Activated CD4-positive, CD25-positive, alpha-beta regulatory T cell treated with anti-CD3 and anti-CD28 coated beads, Interleukin-2, amount 50 U/mL, for 16 hours (primary cell): ENCODE measurements at places on chromosomes 3 and 15.

GRCh38 chr15:58694641-58695398, 54.7 kb downstream of the ADAM10 start:
- no peak for DNase-seq

GRCh38 chr3:119759962-119760361, 21.9 kb upstream of the NR1I2 start:
- no peak for DNase-seq

DNA sequence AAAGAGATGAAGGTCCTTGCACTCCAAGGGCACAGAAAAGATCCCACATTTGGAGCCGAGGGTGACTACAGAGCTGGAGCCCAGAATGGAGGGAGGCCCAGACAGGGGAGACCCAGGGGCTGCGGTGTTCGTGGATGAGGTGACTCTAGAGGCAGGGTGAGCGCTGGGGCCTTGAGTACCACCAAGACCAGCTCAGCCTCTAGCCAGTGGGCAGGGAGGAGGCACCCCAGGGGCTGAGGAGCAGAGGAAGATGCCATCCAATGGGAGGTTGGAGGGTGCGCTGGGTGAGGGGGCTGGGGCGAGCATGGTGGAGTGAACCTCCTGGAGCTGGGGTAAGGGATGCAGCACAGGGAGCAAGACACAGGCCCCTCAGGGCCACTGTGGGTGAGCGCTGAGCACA, 13.3 kb downstream of the RRP9 start:
- DNase-seq = no peak

DNA sequence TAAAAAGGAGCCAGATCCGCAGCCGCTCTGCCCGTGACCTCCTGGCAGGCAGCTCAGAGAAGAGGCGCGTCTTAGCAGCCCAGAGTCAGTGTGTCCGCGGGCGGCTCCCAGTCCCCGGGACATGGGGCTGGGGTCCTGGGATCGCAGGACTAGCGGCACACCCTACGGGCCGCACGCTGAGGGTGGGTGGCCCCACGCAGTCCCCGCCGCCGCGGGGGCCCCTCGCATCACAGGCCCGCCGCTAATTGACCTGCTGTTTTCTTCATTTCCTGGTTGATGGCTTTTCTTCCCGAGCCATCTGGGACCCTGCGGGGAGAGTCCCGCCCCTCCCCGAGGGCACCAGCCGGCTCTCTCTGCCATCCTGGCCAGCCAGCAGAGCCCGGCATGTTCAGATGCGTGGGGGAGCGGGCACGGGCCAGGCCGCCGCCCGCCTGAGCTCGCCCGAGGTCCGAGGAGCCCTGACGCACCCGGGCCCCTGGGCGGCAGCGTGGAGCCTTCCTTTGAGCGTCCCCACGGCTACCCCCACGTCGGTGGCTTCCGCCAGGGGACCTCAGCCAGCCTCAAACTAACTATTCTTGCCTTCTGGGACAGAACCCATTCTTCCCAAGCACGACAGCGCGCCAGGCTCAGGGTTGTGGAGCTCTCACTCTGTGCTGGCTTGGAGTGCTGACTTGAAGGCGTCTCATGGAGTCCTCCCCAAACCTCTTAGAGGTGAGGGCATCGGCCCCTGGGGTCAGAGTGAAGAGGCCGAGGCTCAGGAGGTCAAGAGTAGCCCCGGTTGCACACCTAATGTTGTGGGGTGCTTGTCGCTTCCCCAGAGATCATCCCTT, 34.6 kb upstream of the CACNA2D3 start:
- no peak for DNase-seq

DNA sequence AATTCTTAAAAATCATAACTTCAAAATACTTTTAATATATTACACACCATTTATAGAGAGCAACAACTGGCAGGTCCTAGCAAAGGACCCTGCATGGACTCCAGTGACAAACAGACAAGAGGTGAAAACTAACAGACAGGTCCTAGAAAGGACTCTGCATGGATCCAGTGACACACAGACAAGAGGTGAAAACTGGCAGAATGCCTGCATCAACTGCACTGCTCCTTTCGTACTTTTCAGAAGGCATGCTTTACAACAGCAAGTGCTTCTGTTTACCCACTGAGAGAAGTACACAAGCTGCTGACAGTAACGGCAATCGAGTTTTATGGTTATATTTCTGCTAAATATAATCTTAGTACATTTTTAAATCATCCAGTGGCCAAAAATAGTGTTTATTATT, 24.3 kb upstream of the GP5 start:
- no peak for DNase-seq

GRCh38 chr15:69755551-69756310, 303.1 kb downstream of the RPLP1 start:
- DNase-seq = peak; percentile 48

GRCh38 chr3:197798863-197799262, 7.8 kb downstream of the LRCH3 start:
- no peak for DNase-seq

DNA sequence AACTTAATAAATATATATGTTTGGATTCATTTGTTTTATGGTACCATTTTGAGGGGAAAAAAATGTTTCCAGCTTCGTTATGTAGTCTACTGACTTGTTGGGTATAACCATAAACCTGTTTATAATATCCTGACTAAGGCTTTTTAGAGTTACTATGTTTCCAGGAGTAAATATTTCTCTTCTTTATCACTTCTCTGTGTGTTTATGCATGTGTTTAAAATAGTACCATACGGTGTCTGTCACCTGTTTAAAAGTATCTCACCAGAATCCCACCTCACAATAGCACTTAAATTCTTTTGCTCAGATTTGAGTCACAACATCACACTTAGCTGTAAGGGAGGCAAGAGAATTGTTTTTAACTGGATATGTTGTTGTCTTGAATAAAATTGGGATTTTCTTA, 15.1 kb downstream of the LACTB start:
- DNase-seq = no peak

- DNase-seq = no peak
These were observed 97.8 kb upstream of the AKAP13 start for GRCh38 chr15:85282504-85283115.

DNA sequence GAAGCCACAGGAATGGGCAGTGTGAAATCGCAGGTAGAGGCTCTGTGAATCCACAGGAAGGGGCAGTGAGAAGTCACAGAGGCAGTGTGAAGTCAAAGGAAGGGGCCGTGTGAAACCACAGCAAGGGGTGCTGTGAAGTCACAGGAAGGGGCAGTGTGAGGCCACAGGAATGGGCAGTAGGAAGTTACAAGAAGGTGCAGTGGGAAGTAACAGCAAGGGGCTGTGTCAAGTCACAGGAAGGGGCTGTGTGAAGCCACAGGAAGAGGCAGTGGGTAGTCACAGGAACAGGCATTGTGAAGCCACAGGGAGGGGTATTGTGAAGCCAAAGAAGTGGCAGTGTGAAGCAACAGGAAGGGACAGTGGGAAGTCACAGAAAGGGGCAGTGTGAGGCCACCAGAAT, 34.1 kb downstream of the GASK1A start:
- no peak for DNase-seq

DNA sequence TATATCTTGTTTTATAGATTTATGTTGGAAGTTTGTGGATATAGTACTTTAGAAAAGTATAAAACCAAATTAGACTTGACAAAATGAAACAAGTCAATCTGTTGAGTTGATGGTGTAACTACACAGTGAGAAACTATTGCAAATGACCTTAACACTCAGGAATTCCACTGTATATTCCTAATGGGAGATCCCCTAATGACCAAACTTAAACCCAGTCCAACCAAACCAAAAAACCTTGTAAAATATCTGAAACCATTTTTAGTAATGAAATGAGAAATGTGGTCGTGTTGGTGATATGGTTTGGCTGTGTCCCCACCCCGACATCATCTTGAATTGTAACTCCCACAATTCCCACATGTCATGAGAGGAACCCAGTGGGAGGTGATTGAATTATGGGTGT, 31.9 kb upstream of the ATP13A3 start:
- no peak for DNase-seq

DNA sequence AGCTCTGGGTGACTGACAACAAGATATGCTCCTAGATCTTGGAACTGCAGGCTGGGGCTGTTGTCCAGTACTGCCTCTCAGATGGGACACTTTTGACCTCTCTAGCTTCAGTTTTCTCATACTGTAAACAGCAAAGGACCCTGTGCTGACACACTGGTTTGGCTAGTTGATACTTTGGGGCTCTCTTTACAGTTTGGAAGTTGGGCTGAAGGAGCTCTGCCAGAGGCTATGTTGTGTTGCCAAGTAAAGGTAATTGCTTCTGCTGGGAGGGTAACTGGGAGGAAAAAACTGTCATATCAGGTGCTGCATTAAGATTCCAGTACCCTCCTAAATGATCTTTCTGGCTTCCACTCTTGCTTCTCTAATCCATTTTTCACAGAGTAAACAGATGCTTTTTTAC, 54.0 kb downstream of the ISL2 start:
- no peak for DNase-seq

DNA sequence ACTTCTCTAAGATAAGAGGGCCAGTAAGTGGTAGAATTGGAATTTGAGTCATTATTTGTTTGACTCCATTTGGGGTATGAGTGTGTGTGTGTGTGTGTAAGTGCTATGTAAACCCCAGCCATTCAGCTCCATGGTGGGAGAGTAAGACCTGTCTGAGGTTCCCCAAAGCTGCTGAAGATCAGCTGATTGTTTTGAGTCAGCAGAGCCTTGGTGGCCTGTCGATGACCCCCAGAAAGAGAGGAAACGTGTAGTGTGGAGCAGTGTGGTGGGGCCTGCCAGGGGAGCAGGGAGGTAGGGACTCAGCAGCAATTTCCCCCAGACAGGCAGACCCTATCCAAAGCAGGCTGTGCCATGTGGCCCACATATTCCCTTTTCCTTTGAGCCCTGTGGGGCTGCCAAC, 5.3 kb downstream of the DVL3 start:
- no peak for DNase-seq

GRCh38 chr3:78322780-78323179, 1282.9 kb downstream of the ROBO2 start:
- DNase-seq = no peak

DNA sequence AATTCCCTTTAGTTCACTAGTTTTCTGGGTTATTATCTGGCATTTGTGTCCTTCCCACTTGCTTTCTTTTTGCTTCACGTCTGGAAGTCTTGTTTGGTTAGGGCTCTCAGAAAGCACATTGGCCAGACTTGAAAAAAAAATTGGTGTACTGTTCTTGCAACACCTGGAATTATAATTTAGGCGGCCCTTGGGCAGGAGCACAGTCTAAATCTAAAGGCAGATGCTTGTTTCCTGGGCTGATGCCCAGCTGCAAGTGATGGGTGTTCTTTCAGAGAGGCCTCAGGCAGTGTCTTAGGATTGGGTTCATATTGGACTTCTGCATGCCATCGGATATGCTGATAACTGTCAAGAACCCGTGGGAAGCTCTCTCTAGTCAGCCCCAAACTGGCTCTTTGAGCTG, 521.5 kb downstream of the PDCD6IP start:
- no peak for DNase-seq

GRCh38 chr3:69309814-69310213, 76.1 kb downstream of the FRMD4B start:
- DNase-seq = no peak

DNA sequence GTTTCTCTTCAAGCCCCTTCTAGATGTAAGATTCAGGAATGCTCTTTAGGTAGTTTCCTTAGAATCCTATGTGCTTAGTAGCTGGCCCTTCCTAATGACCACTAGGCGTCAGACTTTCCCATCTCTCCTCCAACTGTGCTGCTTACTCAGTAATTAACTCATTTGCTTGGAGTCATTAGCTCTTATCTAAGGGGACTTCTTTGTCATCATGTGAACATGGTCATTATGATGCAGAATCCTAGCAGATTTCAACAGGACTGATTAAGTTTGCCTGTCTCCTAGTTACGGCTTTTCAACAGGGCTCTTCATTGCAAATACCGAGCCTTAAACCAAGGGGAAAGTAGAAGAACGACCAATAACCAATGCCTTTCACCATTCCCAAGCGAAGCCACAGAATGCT, 46.4 kb downstream of the GJD2 start:
- DNase-seq = no peak

- no peak for DNase-seq
These were observed 40.0 kb downstream of the TKT start for GRCh38 chr3:53215816-53216215.

- no peak for DNase-seq
These were observed 94.7 kb downstream of the CCNL1 start for GRCh38 chr3:157065201-157065600.

- DNase-seq = no peak
These were observed 7.7 kb downstream of the IGDCC4 start for GRCh38 chr15:65414841-65415621.

GRCh38 chr3:97952280-97952679, 20.0 kb downstream of the RIOX2 start:
- DNase-seq = no peak

GRCh38 chr3:27880969-27881892, 159.1 kb upstream of the EOMES start:
- DNase-seq = no peak

- DNase-seq = no peak
These were observed 73.5 kb downstream of the VGLL4 start for GRCh38 chr3:11570251-11570650.

DNA sequence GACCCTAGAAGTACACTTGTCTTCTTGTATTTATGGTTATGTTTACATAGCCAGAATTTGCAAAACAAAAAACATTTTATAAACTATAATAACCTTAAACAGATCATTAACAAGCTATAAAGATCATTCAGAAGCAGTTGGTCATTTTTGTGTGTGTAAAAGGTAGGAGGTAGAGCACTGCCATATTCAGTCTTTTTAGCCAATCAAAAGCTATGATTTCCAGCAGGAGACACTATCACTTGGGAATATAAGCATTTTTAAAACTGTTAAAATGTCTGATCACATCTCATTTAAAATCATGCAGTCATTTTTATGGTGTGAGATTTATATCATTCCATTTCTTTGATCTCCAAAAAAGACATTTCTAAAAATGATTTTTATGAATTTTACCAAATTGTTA, 42.6 kb upstream of the ATP2C1 start:
- DNase-seq = no peak

- DNase-seq = no peak
These were observed 1.5 kb upstream of the ITIH3 start for GRCh38 chr3:52792961-52793695.

GRCh38 chr15:62257996-62258521, 93.0 kb upstream of the C2CD4B start:
- DNase-seq = no peak

DNA sequence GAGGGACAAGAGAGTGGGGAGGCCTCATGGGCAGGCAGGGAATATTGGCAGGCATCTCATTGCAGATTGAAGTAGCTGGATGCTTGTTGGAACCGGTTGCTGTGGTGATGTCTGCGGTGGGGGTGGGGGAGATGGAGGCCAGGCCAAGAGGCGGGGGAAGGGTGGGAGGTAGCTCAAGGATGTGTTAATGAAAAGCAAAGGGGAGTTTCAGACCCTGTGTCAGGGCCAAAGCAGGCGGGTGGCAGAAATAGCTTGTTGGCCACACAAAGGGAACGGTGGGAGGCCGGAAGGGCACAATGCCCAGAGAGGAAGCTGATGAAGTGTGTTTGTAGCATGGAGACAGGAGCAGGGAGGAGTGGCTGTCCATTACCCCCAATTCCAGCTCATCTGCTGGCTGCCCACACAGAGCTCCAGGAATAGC, 28.0 kb downstream of the CCDC33 start:
- no peak for DNase-seq

GRCh38 chr3:126424039-126424717, 29.5 kb downstream of the CFAP100 start:
- no peak for DNase-seq

- DNase-seq = no peak
These were observed 422.1 kb upstream of the TGFBR2 start for GRCh38 chr3:30184091-30184810.

- DNase-seq = no peak
These were observed 87.4 kb downstream of the NUP210 start for GRCh38 chr3:13332740-13333139.
